ENCODE measurements at places on chromosomes 3 and 15.

GRCh38 chr15:74194572-74195559 is 7.7 kb downstream of the STRA6 start:
- no peak for DNase-seq

DNA sequence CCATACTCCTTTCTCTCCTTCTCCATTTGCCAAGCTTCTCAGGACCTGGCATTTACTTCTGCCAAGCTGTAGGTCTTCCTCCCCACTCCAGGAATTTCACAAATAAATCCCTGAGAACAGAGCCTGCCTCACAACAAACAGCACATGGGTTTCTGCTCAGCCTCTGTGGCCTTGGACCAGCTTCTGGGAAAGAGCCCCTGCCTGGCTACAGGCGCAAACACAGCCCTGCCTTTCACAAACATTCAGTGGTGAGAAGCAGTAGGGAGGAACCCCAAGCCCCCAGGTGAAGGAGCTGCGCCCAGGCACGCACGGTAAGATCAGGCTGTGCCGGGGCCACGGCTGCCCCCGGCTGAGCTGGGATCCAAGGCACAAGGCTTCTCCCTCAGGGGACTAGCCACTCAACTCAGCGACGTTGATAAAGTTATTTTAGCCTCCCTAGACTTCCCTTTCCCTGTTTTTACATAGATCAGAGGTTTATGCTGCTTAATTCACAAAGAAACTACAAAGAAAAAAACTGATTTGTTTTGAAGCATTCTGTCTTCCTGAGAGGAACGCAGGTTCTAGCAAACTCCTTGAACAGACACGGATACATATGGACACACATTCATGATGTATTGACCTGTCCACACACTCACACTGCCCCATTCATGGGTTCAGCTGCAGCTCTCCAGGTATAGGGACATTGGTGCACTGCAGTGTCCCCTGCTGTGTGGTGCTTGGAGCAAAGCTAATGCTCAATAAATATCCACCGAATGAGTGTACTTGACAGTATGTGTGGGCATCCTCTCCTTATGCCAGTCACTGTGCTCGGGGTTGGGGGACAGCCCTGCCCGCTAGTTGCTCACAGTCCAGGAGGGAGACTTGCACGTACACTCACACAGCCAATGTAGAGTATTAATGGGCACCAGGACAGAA is 25.4 kb downstream of the HES1 start:
- no peak for DNase-seq

DNA sequence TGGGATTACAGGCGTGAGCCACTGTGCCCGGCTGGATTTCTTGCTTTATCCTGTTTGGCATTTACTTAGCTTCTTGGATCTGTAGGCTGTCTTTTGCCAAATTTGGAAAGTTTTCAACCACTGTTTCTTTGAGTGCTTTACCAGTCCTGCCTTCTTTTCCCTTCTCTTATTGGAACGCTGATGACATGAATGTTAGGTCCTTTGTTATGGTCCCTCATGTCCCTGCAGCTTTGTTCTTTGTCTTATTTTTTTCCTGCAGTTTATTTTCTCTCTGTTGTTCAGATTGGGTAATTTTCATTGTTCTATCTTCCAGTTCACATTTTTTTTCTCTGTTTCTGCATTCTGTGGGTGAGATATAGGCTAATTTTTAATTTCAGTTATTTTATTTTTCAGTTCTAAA is 25.0 kb downstream of the SH3GL3 start:
- DNase-seq: no peak

GRCh38 chr3:171503817-171504216 is 43.6 kb upstream of the TNIK start:
- no peak for DNase-seq

- DNase-seq: no peak
Observed at GRCh38 chr3:133956982-133957381, 61.3 kb upstream of the RAB6B start.

DNA sequence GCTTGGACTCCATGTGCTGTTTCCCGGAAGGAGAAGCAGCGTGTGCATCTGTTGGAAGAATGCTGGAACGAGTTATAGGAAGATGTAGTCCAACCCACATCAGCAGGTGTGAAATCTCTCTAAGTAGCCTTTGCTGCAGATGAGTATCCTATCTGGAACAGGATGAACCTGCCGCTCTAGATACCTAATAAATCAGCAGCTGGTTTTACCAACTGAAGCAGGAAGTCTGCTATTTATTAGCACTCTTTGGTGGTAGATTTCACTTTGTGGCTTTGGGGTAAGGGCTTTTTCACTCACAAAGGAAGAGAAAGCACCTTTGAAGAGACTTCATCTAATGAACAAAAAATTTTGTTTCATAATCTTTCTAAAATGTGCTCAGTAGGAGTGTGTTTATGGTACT is 66.4 kb downstream of the DCUN1D1 start:
- DNase-seq: no peak

DNA sequence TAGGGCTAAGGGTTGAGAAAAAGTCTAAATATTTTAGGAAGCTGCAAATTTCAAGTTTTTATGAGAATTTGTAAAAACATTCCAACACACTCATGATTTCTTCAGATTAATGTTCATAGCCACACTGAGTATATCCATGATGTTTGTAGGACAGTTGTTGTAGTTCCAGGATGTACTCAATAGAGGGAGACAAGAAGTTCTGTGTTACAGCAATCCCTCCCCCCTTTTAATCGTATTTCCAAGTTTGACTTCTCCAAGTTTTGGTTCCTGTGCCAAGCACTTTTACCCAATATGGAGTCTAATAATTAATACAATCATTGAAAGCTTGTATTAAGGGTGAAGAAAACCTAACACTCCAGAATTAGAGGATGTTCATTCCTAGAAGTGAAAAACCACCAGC is 143.4 kb downstream of the FEZF2 start:
- DNase-seq: no peak

- no peak for DNase-seq
Observed at GRCh38 chr3:2948882-2949281, 161.3 kb downstream of the IL5RA start.

DNA sequence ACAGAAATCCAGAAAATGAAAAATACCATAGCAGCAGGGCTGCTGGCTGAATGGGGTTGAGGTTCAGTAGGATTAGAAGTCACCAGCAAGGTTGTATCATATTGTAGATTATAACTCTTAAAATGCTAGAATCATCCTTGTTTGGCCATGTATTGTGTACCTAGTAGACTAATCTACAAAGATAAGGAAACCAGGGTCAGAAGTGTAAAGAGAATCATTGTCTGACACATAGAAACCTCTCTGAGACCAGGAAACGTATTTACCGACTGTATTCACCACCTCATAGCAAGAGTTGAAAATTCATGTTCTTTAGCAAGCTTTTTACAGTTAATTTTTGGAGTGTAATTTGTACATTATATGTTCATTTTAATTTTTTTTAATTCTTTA is 168.8 kb downstream of the ECT2 start:
- no peak for DNase-seq

- DNase-seq: no peak
Observed at GRCh38 chr3:68773401-68773800, 158.9 kb downstream of the TAFA4 start.

- no peak for DNase-seq
Observed at GRCh38 chr15:92616621-92617548, 38.7 kb downstream of the FAM174B start.

- no peak for DNase-seq
Observed at GRCh38 chr3:43178891-43179366, 73.0 kb upstream of the POMGNT2 start.

DNA sequence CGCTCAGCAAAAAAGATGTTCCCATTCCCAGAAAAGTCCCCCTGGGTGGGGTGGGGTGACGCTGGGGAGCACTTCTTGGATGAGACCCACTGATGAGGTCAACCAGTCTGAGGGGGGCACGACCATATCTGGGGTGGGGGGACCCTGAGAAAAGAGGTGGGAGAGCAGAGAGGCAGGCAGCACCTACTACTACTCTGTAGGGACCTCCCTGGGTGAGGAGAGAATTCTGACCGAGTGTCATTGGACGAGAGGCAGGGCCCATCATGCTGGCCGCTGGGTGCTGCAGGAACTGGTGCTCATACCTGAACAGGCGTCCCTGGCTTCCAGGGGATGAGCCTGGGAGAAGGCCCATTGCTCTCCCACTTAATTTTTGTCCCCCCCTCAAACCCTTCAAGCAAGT is 158.8 kb downstream of the KLF13 start:
- no peak for DNase-seq

DNA sequence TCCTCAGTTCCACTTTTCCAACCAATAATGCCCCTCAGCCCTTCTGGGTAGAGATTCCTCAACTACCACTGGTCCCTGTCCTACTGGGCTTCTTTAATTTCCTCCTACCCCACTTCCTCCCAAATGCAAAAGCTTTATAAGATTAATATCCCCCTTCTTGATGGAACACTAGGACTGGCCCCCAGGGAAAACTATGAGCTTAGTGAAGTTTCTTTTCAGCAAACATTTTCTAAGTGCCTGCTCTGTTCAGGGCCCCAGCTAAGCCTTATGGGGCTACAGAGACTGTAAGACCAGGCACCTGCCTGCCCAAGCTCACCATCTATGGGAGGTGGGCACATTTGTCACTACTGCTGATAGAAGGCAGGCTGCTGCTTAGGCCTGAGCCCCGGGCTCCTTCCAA is 79.4 kb downstream of the RPLP1 start:
- no peak for DNase-seq

DNA sequence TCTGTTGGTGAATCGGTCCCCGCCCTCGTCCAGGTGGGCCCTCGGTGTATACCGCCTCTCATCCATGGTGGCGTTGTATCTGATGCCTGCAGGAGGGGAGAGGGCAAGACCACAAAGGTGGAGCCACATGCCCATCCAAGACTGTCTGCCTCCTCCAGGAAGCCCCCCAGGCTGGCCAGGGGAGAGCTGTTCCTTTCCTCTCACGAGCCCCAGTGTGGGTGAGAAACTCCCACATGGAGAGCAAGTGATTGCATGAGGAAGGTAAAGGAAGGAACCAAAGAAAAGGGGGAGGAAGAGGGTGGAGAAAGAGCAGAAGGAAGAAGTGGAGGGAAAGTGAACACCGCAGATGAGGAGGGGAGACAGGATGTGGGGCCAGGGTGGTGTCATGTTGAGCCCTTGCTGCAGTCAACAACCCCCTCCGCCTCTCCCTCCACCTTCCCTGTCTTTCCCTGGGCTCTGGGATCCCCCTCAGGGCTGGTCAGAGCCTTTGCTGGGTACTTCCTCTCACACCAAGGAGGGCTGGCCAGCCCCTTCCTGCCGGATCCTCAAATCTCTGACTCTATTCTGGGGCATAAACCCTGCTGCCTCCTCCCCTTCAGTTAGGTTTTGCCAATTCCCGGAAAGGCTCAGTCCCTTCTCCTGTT is 49.3 kb downstream of the FEM1B start:
- no peak for DNase-seq

DNA sequence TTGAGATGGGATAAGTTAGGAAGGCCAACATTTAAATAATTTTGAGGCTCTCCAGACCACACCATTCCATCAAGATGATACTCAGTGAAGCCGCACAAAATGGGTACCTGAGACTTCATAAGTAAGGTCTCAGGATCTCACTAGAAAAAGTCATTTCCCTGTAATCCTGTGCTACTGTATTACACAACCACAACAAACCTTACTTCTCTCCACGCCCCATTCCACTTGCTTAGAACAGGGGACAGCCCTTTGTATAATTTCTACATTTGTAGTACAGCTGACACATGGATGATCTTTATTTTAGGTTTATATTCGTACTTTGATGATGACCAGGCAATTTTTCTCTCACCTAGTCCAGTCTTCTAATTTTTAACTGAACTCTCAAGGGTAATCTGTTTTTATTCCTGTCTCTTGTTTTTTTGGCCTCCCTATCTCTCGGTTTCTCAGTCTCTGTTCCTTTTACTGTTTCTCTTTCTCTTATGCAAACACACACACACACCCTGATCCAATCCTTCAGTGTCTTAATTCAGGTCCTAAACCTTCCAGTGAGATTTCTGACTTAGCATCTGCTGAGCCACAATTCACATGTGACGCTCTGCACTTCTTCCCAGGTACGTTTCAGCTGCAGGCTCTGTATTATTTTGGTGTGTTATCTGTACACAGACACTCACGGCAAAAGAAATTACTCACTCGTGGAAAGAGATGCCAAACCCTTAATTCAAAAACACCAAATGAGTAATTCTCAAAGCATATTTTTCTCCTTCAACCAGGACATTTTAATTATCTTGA is 223.2 kb upstream of the THBS1 start:
- DNase-seq: no peak

DNA sequence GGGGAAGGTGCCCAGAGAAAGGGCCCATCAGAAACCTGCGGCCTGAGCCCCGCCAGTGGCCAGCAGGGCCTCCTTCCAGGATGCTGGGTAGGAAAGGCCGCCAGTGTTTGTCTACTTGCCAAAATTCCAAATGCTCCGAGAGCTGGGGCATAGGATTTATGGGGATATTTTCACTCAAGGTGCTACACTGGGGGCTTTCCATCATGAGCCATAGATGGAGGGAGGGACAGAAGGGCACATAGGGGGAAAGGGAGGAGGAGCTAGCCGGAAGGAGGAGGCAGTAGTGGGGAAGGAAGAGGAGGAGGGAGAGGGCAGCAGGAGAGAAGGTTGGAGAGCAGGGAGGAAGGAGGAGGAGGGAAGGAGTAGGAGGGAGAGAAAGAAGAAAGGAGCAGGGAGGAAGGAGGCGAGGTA is 494.7 kb upstream of the PROK2 start:
- no peak for DNase-seq

- DNase-seq: no peak
Observed at GRCh38 chr15:34854232-34854631, 58.9 kb upstream of the ACTC1 start.

- no peak for DNase-seq
Observed at GRCh38 chr3:154614601-154615000, 184.6 kb upstream of the GPR149 start.

GRCh38 chr3:12513694-12514446 is 29.6 kb downstream of the TSEN2 start:
- DNase-seq: no peak

DNA sequence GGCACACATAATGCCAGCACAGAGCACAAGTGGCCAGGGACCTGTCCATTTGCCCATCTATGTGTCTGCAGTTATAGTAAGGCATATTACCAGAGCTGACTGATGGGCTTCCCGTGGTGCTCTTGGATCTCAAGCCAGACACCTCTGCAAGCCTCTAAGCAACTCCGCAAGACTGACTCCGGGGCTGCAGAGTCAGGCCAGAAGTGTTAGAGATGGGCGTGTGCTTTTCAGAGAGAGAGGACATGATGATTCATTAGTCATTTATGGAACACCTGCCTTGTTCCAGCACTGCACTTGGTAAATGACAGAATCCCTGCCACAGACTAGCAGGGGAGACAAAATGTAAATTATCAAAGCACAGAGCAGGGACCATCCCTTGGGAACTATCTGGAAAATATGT is 559.0 kb downstream of the PDCD6IP start:
- no peak for DNase-seq
